Motor neuron (in vitro differentiated cells): ENCODE measurements at places on chromosomes 13 and 19. TPM values are rescaled to one million over a fixed set of nuclear protein-coding genes. Genes with fewer than 3 reads are reported as not detected.
A peak's percentile ranks its signal among the peaks of the same experiment; 100 is the strongest.

The ZNF709 gene
- 16.0 and 17.8 TPM in 2 replicates for total RNA-seq

DNA sequence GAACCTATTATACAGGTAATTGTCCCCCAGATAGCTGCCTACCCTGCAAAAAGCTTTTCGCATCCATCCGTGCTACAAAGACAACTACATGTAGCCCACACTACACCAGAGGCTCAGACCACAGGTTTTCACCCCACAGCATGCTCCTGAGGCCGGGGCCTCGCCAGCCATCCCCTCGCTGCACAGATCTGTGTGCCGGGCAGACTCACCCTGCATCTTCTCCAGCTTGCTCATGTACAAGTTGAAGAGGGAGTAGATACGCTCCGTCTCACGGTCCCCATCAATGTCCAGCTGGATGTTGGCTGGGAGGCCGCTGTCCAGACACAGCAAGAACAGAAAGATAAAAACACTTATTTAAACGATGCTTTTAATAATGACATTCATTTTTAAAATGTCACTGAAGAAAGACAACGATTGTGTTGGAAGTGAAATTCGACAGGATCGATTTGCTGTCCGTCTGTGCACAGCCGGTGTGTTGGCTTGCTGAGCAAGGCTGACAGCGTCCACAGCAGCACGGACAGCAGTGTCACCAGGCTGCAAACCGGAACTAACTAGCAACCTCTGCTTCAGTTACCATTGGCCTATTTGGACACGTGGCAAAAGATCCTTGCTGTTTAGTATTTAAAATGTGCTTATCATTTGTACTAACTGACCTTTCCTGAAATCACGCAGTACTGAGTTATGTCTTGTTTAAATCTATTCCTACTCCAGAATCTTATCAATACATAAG is 18.6 kb upstream of the C13orf46 start:
- no peak for ATAC-seq

DNA sequence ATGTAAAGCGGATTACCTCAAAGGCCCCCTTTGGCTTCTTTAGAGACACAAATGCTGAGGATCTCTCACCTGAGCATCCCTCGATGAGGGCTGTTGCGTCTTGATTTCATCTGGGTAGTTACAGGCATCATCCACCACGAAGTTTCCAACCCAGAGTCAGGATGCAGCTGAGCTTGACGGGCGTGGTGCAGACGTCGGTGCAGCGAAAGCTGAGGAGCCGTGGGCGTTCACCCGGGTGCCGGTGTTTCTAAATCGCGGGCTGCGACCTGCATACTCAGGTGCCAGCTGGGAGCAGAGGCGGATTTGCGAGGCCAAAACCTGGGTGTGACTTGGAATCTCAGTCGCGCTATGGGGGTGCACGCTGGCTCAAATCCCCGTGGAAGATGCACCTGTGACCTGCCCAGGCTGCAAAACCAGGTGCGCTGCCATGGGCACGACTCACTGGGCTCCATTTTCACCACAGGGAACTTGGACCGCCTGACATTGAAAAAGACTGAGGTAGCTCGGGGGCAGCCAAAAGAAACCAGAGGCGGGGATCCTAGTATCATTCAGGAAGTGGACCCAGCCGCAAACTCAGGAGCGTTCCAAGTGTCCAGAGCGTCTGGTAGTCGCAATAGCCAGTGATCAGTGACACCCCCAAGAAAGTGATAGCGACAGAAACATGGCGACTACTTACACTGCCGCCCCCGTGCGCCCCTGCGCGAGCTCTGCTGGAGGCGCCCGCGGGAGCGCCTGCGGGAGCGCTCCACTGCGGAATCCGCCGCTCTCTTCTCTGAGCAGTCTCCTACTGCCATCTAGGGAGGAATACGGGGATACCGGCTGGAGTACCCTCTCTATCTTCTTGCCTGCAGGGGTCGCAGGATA is 36.4 kb upstream of the IGFL4 start:
- ATAC-seq: peak; percentile 100

- no peak for ATAC-seq
Observed at GRCh38 chr13:34474187-34474868, 467.7 kb upstream of the NBEA start.

GRCh38 chr13:30047154-30047874 is 196.9 kb upstream of the UBL3 start:
- no peak for ATAC-seq

GRCh38 chr13:39847336-39847735 is 191.9 kb downstream of the COG6 start:
- ATAC-seq: no peak

- ATAC-seq: no peak
Observed at GRCh38 chr13:89748716-89749115, 1598.8 kb upstream of the MIR17HG start.
